ENCODE measurements at places on chromosomes 16 and 17.

GRCh38 chr17:27109346-27109745 is 184.6 kb upstream of the WSB1 start:
- no peaks in the 10 kb centered on the region for H3K4me1 ChIP-seq
- no peak overlapping the region for H3K27ac ChIP-seq
- peaks cover 5% of the 10 kb centered on the region for H3K27me3 ChIP-seq
- DNase-seq: no peak

DNA sequence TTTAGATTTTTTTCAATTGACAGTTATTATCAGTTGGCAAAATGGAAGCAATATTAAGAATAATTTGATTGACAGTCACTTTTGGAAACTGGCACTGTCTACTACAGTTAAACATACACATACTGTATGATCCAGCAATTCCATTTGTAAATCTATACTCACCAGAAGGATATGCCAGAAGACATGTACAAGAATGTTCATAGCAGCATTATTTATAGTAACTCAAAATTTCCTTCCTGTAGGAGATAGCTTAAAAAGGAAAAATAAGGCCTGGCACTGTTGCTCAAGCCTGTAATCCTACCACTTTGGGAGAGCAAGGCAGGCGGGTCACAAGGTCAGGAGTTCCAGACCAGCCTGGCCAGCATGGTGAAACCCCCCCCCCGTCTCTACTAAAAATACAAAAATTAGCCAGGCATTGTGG is 89.3 kb downstream of the VMP1 start:
- peaks cover 19% of the 10 kb centered on the region for H3K36me3 ChIP-seq
- no peak overlapping the region for H3K4me3 ChIP-seq
- DNase-seq: no peak
- H3K4me1 ChIP-seq: peaks cover 35% of the 10 kb centered on the region
- H3K27ac ChIP-seq: peak overlapping the region; percentile 33

- H3K27me3 ChIP-seq: peaks cover 40% of the 10 kb centered on the region
- H3K4me3 ChIP-seq: no peak overlapping the region
- peaks cover 4% of the 10 kb centered on the region for H3K4me1 ChIP-seq
These were observed 109.6 kb downstream of the ENGASE start for GRCh38 chr17:79184219-79184618.

DNA sequence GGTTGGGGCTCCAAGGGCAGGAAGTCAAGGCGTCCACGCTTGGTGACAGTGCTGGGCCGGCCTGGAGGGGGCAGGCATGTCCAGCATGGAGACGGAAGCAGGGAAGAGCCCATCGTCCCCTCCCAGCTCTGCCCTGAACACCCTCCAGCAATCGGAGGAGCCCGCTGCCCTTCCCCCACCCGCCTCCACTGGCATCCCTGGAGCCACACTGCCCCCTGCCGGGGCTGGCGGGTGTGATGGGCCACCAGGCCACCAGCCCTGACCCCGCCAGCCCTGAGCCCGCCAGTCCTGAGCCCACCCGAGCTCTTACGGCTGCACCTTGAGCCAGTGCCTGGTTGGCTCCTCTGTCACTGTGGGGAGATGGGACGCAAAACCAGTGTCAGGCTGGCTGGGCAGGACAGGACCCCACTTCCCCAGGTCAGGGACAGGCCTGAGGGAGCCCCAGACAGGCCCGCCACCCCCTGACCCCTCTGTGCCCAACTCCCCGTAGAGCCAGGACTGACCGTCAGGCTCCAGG is 4.1 kb upstream of the CDH15 start:
- H3K4me1 ChIP-seq: peaks cover 7% of the 10 kb centered on the region
- no peaks in the 10 kb centered on the region for H3K36me3 ChIP-seq
- peaks cover 4% of the 10 kb centered on the region for H3K27me3 ChIP-seq
- H3K4me3 ChIP-seq: no peak overlapping the region

- no peak overlapping the region for H3K27ac ChIP-seq
- DNase-seq: no peak
- peaks cover 36% of the 10 kb centered on the region for H3K36me3 ChIP-seq
- no peak overlapping the region for H3K4me3 ChIP-seq
- no peaks in the 10 kb centered on the region for H3K27me3 ChIP-seq
These were observed 23.4 kb downstream of the NMRAL1 start for GRCh38 chr16:4450931-4451519.

- no peaks in the 10 kb centered on the region for H3K27me3 ChIP-seq
- no peak overlapping the region for H3K4me3 ChIP-seq
- DNase-seq: no peak
- H3K4me1 ChIP-seq: no peaks in the 10 kb centered on the region
These were observed 591.4 kb upstream of the CDH11 start for GRCh38 chr16:65713181-65713808.

DNA sequence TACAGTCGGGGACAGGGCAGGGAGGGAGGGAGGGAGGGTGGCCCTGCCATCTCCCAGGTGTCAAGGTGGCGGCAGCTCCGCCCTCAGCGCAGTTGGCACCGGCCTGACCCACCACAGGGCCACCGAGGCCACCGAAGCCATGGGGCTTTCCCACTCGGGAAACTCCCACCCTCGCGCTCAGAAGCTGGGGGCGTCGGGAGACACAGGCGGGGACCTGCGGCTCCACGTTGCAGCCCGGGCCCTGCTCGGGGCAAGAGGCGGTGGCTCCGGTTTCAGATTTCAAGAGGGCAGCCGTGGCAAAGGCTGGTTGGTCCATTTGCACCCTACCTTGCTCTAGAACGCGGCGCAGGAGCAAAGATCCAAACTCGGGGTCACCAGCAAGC is 544 bp downstream of the CYB561 start:
- H3K36me3 ChIP-seq: no peaks in the 10 kb centered on the region
- peak overlapping the region; percentile 69 for H3K27ac ChIP-seq
- peaks cover 42% of the 10 kb centered on the region for H3K4me1 ChIP-seq
- peaks cover 1% of the 10 kb centered on the region for H3K27me3 ChIP-seq
- peak; percentile 73 for DNase-seq

DNA sequence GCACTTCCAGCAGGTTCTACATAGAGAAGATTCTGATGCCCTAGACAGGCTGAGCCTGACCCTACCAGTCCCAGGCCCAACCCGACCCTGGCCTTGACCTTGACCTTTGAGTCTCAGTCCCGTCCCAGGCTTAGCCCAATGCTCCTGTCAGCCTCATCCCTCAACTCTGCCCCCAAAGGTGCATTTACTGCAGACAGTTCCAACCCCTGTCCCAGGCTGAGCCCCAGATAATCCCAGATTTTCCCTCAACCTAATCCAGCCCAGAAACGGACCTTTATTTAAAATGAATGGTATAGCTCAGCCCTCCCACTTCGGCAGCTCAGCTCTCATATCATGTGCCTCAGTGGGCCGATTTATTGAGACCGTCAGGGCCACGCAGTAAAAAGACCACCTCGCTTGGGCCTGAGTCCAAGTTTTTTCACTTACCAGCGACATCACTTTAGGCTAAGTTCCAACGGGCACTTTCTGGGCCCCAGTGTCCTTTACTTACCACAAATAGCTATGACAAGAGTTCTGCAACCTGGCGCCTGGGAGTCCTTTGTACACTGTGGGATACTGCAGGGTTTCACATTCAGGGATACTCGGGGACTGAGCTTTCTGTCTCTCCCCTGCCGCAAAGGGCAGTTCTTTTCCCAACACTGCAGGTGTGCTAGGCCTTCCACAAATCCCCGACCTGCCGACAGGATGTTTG is 89.5 kb downstream of the WSCD1 start:
- H3K27me3 ChIP-seq: peaks cover 15% of the 10 kb centered on the region
- H3K4me3 ChIP-seq: no peak overlapping the region
- no peaks in the 10 kb centered on the region for H3K36me3 ChIP-seq
- no peaks in the 10 kb centered on the region for H3K4me1 ChIP-seq
- DNase-seq: no peak

DNA sequence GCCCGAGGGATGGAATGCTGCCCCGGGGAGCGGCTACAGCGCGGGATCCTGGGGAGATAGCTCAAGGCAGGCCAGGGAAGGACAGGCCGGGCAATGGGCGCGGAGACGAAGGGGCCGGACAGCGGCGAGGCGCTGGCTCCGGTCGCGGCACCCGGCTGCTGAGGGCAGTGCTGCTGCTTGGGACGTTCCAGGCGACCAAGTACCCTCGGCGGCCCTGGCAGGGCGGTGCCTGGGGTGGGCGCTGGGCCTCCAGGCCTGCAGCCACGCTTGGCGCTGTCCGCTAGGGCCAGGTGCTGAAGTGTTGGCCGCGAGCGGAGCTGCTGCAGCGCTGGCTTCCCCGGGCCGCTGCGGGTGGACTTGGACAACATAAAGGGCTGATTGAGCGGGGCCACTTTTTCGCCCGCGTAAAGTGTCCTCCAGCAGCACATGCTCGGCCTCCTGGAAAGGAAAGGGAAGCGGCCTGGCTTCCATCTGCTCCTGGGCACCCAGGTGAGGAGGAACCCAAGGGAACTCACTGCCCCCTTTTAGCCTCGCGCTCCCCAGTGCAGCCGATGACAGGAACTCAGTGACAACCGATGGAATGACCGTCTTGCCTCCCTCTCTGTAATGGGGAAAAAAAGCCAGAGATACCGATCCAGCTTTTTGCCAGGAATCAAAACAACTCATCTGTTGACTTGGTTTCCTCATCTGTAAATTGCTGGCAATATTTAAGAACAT is 23.7 kb downstream of the CLEC3A start:
- peaks cover 24% of the 10 kb centered on the region for H3K27me3 ChIP-seq
- no peak overlapping the region for H3K4me3 ChIP-seq
- no peak overlapping the region for H3K27ac ChIP-seq
- peak; percentile 65 for DNase-seq

- H3K4me3 ChIP-seq: no peak overlapping the region
- H3K27me3 ChIP-seq: peaks cover 1% of the 10 kb centered on the region
- DNase-seq: no peak
- peaks cover 14% of the 10 kb centered on the region for H3K36me3 ChIP-seq
- no peak overlapping the region for H3K27ac ChIP-seq
- peaks cover 19% of the 10 kb centered on the region for H3K4me1 ChIP-seq
These were observed 2.8 kb upstream of the C17orf107 start for GRCh38 chr17:4896332-4897197.

- no peaks in the 10 kb centered on the region for H3K4me1 ChIP-seq
- no peaks in the 10 kb centered on the region for H3K36me3 ChIP-seq
- peaks cover 8% of the 10 kb centered on the region for H3K27me3 ChIP-seq
- no peak overlapping the region for H3K27ac ChIP-seq
These were observed 42.5 kb downstream of the MYH3 start for GRCh38 chr17:10614536-10615155.

GRCh38 chr17:61177351-61177750 is 222.3 kb upstream of the TBX2 start:
- H3K4me3 ChIP-seq: no peak overlapping the region
- no peaks in the 10 kb centered on the region for H3K4me1 ChIP-seq
- no peaks in the 10 kb centered on the region for H3K27me3 ChIP-seq
- no peak for DNase-seq

GRCh38 chr17:10775058-10775457 is 28.8 kb downstream of the TMEM238L start:
- H3K4me1 ChIP-seq: no peaks in the 10 kb centered on the region
- no peaks in the 10 kb centered on the region for H3K27me3 ChIP-seq
- no peak overlapping the region for H3K27ac ChIP-seq
- H3K4me3 ChIP-seq: no peak overlapping the region

DNA sequence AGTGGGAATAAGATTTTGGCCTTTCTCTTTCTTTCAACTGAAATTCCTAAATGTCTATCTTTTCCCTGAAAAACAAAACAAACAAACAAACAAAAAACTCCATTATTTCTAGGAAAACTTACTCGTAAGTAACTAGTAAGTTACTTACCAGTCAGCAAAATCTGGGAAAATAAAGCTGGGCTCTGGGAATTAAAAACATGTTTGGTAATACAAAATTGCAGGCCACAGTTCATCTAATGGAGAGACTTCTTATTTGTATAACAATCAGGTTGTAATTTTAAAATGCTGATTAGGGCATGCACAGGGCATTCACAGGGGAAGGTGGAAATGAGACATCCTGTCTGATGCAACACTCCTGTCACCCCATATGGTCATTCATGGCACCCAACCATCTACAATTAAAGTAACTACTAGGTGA is 3.8 kb upstream of the WIPI1 start:
- peaks cover 62% of the 10 kb centered on the region for H3K4me1 ChIP-seq
- peak overlapping the region; percentile 34 for H3K4me3 ChIP-seq
- peak; percentile 40 for DNase-seq
- H3K27ac ChIP-seq: peak overlapping the region; percentile 92
- H3K27me3 ChIP-seq: no peaks in the 10 kb centered on the region

All from activated CD4-positive, alpha-beta memory T cell treated with anti-CD3 and anti-CD28 coated beads for 36 hours (primary cell).